Renal cortical epithelial cell (primary cell): ENCODE measurements at places on chromosomes 5 and 9.

DNA sequence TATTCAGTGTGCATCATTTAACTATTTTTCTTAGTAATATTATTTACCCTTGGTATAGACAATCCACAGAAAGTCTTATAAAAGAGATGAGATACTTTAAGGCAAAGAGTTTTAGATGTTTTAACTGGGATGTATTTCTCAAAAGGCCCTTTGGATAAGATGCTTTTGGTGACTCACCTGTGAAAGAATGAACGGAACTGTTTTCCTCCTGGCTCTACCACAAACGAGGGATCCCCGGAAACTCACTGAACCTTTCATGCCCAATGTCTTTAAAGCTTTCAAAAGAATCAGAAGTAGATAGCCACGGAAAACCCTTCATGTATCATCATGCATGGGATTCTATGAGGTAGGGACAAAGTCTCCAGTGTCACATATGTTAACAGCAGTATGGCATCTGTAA lies 1.6 kb downstream of the ZNF782 start:
- no peak for DNase-seq

GRCh38 chr9:96585426-96585825 lies 34.2 kb downstream of the CDC14B start:
- no peak for DNase-seq

- no peak for DNase-seq
Observed at GRCh38 chr5:6492934-6493333, 44.3 kb downstream of the UBE2QL1 start.

- peak; percentile 34 for DNase-seq
Observed at GRCh38 chr9:125867751-125868415, 120.7 kb downstream of the PBX3 start.

DNA sequence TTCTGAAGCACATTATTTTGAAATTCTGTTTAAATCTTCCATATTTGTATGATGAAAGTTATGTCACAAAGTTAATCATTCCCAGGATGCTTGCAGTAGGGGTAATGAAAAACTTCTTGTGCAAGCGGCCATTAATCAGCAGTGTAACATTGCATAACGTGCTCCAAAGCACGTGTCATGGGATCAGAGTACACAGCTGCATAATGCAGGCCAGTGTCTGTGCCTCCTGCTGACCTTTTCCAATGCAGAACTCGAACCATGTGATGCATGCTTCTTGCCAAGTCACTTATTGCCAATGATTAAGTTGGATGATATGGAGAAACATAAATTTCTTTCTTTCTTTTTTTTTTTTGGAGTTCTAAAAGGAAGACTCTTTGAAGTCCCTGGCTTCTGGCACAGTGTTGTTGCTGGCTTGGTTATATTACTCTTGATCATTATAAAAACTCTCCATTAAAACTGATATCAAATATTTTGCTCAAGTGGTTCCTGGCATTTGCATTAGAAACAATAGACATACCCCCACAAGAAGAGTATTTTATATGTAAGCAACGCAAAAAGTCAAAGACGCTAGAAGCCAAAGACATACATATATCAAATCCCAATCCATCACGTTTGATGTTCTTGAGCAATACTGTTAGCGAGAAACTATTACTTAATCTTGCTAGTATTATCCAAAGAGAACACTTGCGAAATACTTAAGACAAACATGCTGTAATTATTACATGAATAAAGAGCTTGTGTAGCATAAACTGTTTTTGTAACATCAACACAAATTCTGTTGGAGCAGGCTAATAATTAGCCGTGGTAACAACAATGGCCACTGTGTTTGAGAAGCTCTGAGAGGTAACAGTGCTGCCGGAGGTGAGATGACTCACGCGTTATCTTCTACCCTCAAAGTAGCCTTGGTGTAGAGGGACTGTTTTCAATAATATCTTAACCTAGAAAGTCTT lies 164.2 kb downstream of the AUH start:
- peak; percentile 100 for DNase-seq

GRCh38 chr9:97510797-97511654 lies 9.6 kb downstream of the TMOD1 start:
- DNase-seq, result peak; percentile 88

DNA sequence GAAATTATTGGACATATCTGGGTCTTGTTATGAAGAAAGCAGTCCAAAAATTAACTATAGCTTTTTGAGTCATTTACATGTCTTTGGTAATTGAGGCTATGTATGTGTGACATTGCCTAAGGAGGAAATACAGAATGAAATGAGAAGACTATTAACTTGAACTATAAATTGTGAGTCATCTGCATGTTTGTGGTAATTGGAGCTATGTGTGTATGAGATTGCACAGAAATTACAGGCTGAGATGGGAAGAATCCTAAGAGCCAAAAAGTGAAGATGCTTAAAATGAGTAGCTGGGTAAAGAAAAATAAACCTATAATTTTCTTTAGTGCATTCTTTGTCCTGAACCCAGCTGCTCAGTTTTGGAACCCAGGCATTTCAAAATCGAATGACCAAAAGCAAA lies 747.6 kb upstream of the EDIL3 start:
- DNase-seq, result no peak

GRCh38 chr5:56564541-56565282 lies 250.6 kb upstream of the MAP3K1 start:
- no peak for DNase-seq

DNA sequence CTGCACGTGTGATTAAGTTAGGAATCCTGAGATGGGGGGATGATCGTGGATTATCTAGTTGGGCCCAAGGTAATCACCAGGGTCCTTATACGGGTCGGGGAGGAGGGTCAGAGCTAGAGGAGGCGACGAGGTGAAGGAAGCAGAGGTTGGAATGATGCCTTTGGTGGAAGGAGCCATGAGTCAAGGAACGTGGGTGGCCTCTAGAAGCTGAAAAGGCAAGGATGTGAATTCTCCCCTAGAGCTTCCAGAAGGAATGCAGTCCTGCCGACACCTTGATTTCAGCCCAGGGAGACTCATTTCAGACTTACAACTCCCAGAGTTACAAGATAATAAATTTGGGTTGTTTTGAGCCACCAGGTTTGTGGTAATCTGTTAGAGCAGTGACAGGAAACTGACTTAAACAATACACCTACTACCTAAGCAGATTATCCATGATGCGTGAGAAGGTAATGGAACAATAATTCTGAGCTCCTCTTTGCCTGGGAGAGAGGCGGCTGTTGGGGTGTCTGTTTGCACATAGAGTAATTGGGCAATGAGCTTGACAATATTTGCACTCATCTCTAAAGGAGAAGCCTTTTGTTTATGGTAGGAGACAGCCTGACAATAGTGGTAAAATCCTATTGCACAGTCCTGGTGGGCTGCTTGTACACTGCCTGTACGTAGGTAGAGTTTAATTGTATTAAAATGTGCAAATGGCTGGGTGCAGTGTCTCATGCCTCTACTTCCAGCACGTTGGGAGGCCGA lies 129.3 kb upstream of the IER5L start:
- DNase-seq, result no peak

DNA sequence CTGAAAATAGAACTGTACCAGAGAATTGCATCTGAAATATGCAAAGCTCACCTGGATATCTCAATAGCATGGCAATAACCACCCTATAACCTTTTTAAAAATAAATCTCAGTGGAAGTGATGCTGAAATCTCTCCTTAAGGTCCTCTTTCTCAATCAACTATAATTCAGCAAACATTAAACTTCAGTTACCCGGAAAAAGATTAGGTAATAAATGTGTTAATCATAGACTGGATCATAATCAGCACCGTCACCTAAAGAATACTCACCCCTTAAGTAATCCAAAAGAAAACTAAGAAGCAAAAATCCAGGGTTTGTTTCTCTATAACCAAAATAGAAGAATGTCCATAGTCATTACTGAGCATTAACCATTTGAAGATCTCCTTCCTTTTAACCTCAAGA lies 44.3 kb upstream of the DENND4C start:
- DNase-seq, result peak; percentile 66

GRCh38 chr5:140800816-140801493 lies at the start of gene PCDHA3:
Gene PCDHA3, plus strand, starts transcription at chr5:140801057.
- DNase-seq, result peak; percentile 9

DNA sequence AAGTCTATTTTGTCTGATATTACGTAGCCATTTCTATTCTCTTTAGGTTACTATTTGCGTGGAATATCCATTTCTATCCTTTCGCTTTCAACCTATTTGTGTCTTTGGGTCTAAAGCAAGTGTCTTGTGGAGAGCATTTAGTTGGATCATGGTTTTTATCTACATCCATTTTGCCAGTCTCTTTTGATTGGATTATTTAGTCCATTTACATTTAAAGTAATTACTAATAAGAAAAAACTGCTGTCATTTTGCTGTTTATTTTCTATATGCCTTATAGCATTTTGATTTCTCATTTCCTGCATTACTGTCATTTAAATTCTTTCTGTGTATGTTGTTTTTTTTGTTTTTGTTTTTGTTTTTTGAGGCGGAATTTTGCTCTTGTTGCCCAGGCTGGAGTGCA lies 26.0 kb upstream of the UBQLN1 start:
- no peak for DNase-seq

- no peak for DNase-seq
Observed at GRCh38 chr9:133141833-133142595, 21.0 kb upstream of the RALGDS start.

DNA sequence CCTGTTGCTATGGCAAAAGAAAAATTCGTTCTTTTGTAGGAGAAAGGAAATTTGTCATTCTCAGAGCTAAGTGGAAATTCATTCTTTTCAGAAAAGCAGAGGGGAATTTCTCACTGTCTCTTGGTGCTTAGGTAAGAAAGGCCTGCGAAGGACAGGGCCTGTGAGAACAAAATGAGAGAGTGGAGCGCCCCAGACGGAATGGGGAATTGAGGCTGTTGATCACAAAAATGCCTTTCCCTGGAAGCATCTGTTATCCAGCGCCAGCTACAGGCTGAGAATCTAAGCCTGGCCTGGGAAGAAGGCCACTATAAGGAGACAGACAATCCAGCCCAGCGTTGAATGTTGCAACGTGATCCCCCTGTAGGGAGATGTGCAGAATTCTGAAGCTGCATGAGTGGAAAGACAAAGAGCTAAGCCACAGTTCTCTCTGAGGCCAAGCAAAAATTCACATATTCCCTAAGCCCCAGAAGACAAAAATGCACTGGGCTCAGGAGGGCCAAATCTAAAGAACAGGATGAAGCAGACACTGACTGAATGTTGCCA lies 44.8 kb upstream of the CLK4 start:
- no peak for DNase-seq

- DNase-seq, result no peak
Observed at GRCh38 chr9:4106081-4106759, 193.6 kb downstream of the GLIS3 start.

- peak; percentile 57 for DNase-seq
Observed at GRCh38 chr9:4553951-4554381, 63.7 kb downstream of the SLC1A1 start.

DNA sequence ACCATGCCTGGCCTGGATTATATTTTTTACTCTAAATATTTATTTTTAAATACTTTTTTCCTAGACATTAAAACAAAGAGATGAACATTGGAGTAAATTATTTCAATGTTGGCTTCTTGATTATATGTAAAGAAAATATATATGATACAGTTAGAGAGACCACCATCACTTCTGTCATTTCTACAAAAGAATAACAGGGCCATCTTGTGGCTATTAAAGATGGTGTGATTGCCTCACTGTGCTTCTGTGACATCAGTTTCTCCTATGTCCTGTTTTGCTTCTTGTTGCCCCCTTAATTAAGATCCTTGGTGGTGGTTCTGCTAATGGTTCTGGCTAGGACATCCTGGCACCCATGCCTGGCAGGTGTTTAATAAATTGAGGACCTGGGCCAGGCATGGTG lies 32.9 kb downstream of the NDFIP1 start:
- DNase-seq, result no peak

DNA sequence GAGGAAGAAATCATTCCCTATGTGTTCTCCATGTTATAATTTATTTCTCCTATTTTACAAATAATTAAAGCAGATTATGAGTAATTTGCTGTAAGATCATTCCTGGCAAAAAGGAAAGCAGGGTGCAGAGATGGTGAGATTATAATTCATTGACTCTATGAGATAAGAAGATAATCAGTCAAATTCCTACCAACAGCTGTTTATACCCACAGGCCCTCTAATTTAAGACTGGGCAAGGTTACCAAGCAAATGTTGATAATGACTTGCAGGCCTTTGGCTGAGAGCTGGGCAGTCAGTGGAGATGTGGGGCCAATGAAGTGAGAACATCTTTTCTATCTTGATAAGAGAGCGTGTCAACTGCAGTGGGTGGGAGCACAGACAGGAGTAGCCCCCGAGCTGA lies 222.7 kb downstream of the ICE1 start:
- no peak for DNase-seq

GRCh38 chr5:64489857-64490256 lies 16.0 kb upstream of the RGS7BP start:
- no peak for DNase-seq

DNA sequence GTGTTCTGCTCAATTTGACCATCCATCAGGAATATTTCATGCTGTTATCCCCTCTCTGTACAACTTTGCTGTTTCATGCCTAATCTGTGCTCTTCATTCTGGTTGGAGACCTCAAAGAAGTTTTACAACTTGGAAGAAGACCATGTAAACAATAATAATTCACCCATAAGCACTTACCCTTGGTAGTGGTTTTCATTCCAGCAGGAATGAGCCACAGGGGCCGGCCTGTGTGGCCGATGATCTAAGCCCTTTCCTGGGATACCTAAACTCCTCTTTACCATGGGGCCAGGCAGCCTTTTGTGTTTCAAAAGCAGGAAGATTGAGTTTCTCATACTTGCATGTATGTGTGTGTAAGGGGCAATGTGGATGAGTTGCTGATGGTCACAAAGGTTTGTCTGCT lies 165.0 kb downstream of the FGF1 start:
- DNase-seq, result peak; percentile 64

DNA sequence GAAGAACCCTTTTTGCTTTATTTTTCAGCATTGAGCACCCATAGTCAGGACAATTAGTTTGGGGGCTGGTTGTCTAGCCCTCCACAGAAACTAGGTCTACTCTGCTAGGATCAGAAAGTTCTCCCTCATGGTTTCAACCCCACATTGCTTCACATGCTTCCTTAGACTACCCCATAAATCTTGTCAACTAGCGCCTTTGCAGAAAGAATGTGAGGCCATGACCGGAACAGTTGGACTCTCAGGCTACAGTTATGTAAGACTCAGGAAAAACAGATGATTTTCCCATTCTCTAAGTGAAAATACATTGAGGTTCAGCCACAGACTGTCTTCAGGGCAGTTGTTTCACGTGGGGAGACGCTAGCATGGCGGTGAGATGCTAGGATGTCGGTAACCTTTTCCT lies 255.6 kb downstream of the NR3C1 start:
- peak; percentile 89 for DNase-seq

DNA sequence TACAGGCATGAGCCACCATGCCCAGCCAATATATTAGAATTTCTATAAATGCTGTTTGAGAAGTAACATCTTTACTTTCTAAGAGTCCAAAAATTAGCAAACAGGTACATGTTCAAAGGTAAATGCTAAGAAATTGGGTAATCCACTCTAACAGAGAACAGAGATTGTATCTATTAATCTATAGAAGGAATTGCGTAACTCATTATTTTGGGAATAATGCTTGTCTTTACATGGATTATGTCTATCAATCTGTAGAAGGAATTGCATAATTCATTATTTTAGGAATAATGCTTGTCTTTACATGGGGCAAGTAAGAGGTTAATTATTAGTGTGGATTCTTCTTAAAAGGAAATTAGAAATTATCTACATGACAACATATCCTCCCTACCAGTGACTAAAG lies 30.5 kb downstream of the CCNH start:
- DNase-seq, result no peak
